ENCODE measurements at places on chromosomes 4 and X.
A peak's percentile ranks its signal among the peaks of the same experiment; 100 is the strongest.

DNA sequence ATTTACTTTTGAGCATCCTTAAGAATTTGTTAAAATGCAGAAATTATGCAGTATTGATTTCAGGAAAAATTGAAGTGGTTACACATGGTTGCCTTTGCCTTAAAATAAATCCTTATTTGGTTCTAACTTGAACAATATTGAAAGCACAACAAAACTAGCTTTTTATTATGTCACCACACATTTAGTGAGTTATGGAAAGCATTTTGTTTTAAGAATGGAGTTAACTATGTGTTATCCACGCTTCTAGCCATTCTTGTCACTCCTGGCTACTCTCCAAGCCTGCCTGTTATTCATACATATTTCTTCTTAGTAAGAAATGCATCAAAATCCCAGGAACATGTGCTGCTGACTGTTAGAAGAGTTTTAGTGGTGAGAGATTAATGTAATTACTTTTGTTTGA is 73.9 kb downstream of the FAT4 start:
- DNase-seq: no peak

DNA sequence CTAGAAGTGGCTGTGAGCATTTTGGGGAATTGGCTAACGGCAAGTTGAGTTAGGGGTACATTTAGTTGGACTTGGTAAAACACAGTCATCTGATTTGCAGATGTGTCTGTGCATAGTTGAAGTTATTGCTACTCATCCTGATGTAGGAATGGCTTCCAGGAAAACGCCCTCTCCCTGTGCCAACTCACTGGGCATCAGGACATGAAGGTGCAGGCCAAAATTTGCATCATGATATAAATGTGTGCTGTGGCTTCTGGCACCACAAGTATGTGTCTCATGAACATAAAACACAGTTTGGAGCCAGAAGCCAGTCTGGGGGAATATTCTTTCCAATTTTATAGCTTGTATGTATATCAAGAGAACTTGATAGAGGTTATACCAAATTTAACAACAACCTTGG is 54.2 kb upstream of the CBR4 start:
- DNase-seq: no peak

DNA sequence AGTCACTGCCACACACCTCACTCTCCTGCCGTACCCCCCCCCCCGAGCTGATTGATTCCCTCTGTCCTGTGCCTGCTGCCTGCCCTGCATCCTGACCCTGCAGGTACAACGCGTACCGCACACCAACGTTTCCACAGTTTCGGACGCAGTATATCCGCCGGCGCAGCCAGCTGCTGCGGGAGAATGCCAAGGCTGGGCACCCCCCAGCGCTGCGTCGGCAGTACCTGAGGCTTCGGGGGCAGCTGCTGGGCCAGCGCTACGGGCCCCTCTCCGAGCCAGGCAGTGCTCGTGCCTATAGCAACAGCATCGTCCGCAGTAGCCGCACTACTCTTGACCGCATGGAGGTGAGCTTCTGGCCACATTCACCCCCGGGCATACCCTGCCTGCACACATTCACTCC is 1.3 kb downstream of the WDR13 start:
- DNase-seq: no peak

- DNase-seq: no peak
Measured at GRCh38 chrX:119783026-119783425, 8.4 kb downstream of the RPL39 start.

DNA sequence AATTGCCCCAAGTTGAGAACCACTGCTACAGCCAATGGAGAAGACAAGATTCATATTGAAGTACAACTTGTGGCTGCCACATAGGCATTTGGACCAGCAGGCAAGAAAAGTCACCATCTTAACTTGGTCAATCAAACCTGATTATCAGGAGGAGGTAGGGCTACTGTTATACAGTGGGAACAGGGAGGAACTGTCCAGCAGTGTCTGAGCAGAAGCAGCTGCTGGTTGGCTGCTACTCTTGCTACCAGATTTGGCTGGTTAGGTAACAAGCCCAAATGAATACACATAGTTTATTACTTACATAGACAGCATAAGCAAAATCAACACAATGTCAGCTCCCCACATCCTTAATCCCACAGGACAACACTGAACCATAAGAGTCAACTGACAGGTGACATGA is 39.4 kb downstream of the ATP1B4 start:
- DNase-seq: no peak

- DNase-seq: no peak
Measured at GRCh38 chr4:11469650-11470437, 41.1 kb upstream of the HS3ST1 start.

GRCh38 chr4:73836373-73837279 is at the start of gene CXCL6:
TSS of gene CXCL6 (plus strand) at chr4:73836678. CDS start at chr4:73836751, 73 bp downstream.
- no peak for DNase-seq

DNA sequence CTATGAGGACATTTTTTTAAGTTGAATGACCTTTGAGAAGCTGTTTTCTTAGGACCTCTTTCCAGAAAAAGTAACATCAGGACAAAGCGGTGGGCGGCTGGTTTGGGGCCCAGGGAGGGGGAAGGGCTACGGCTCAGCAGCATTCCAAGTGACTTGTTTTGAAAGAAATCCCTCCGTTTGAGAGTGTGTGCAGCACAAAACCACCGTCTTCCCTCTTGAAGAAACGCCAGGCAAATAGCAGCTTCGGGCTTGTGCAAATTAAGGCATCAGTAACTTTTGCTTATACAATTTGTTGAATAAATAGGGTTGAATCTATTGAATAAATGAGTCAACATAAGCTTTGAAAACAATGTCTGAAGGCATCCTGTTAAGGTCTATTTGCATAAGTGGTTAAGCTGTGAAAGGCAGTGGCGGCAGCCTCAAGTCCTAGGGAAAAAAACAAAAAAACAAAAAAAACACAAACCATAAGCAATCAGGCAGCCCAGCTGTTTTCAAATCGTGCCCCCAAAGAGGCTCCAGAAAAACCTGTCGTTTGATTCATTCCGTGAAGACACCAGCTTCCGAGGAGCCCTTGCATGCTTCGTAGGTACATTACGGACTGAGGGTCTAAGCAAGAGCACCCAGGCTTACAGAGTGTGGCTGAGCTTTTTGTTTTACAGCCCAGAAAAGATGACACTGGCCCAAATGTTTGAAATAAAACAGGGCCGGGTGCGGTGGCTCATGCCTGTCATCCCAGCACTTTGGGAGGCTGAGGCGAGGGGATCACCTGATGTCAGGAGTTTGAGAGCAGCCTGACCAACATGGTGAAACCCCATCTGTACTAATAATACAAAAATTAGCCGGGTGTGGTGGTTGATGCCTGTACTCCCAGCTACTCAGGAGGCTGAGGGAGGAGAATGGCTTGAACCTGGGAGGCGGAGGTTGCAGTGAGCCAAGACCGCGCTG is 103.7 kb downstream of the CRLF2 start:
- DNase-seq: no peak

GRCh38 chrX:142186103-142186502 is 19.0 kb downstream of the MAGEC2 start:
- DNase-seq: no peak

GRCh38 chr4:77007358-77008230 is 58.0 kb downstream of the SEPTIN11 start:
- peak; percentile 47 for DNase-seq

DNA sequence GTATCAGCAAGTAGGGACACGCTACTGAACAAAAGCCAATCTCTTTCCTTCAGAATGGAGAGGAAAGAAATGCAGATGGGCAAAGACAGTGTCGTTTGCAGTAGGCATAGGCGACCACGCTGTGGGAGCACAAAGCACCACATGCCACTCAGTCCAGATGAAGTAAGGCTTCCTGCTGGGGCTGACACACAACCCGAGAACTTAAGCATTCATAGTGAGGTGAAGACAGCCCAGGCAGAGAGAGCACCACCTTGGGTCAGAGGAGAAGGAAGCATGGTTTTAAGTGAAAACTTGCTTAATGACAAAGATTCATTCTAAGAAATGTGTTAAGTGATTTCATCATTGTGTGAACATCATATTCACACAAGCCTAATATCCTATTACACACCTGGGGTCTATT is 238.8 kb downstream of the MGST2 start:
- no peak for DNase-seq

GRCh38 chrX:120749141-120749846 is 119.4 kb upstream of the C1GALT1C1 start:
- DNase-seq: no peak

DNA sequence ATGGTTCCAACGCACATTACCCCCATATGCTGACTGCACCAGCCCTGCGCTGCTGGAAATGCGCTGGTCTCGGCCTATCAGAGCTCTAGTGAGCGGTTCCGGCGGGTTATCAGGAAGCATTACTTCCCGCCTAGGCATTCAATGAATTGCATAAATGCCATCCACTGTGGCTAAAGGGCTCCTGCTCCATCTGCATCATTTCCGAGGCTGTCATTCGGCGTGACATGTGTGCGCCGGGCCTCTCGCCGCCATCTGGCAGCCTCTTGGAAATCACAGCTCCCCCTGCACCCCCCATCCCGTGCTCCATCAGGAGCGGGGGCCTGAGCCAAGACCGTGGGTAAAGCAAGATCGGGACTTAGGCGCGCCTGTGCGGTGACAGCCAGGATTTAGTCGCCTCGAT is 64.4 kb downstream of the SEPSECS start:
- DNase-seq: no peak

DNA sequence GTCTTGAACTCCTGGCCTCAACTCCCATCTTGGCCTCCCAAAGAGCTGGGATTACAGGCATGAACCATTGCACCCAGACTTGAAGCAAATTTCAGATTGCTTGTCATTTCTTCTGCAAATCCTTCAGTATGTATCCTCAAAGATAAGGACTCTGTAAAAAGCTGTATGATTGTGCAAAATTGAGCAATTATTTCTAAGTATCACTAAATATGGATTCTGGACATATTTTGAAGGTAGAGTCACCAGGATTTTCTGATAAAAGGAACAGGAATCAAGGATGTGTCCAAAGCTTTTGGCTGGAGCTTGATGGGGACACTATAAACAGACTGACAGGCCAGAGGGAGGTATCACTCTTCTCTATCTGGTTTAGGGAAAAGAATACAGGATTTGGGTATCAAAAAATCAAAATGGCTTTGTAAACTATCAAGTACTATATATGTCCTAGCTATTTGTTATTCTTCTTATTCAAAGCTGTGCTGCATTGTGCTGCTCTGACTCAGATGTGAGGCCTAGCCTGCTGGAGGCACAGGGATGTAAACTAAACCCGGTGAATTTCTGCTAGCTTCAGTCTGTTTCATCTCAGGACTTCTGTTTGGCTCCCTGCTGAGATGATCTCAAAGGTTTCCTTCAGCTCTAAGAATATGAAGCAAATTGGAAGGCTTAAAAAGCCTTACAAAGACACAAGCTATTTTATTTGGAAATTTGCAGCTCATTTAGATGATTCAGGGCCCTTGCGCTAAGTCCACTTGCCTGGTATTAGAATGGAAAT is 8.3 kb downstream of the RPS4X start:
- DNase-seq: no peak

- peak; percentile 78 for DNase-seq
Measured at GRCh38 chr4:185203486-185204237, at the start of gene CFAP97. TSS of gene CFAP97 (minus strand) at chr4:185204000. CDS start at chr4:185191196, 12,804 bp downstream.

DNA sequence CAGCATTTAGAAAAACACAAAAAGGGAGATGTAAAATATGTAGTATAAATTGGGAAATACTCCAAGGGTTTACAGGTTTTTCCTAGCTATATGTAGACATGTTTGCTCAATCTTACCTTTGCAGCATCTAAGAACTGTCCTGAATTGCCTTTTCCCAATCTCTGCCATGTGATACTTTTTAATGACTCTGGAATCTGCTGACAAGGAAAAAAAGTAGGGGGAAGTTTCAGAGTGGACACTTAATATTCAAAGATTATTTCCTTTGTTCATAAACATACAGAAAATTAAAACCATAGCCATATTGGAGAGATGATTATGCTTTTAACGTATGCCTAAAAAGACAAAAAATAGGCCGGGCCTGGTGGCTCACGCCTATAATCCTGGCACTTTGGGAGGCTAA is 41.4 kb downstream of the ABCB7 start:
- DNase-seq: no peak

DNA sequence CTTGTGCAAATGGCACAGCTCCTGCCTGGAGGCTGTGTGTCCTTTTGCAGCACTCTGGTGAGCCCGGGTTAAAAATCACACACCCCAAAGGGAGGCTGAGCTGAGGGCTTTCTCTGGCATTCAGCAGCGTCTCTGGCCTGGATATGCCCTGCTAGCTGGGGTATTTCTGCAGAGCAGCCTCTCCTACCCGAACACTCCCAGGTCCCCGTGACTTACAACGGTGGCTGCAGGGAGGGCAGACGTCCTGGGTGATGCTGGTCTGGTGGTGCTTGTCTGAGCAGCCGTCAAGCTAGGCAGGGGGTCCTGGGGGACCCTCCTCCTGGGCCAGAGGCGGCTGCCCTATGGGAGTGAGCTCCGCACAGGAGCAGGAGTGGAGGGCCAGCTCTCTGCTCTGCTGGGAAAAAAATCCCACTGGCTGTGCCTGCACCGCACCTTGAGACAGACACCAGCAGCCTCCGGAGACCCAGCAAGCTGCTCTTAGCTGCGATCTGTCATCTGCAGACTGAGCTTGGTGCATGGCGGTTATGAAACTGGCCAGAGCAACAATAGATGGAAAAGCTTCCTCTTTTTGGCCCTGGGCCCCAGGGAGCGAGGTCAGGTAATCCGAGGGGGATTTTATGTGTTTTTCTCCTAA is 41.3 kb upstream of the ASMTL start:
- DNase-seq: no peak

DNA sequence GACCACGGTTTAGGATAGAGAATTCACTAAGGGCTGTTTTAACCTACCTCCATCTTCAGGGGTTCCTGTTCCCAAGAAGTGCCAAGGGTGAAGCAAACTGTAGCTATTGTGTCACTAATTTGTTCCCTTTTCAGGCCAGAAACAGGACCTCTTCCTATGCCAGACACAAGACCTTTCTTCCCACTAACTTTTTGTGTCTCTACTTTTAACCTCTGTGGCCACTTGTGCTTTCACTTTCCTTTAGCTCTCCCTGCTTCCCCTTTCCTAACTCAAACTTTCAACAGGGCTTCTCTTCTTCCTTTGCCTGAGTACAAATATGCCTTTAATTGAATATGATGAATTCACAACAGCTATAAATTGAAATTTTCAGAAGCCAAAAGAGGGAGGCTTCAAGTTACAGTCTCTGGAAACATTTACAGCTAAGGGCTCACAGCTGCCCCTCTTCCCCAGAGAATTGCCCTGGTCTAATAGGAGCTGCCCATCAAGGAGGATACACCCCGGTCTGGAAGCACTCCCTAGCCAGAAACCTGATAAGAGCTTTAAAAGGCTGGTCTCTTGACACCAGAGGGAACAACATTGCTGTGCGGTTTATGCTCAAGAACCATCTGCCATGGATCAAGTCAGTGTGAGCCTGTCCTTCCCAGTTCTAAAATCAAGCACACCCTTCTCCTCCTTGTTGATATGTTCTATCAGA is 61.7 kb upstream of the PLS3 start:
- DNase-seq: no peak

GRCh38 chrX:111728096-111728495 is 47.1 kb downstream of the ALG13 start:
- no peak for DNase-seq

- DNase-seq: no peak
Measured at GRCh38 chr4:78688366-78688765, 87.8 kb upstream of the BMP2K start.

- no peak for DNase-seq
Measured at GRCh38 chr4:179361978-179362486, 1919.8 kb upstream of the AGA start.

Data from activated CD4-positive, alpha-beta T cell treated with anti-CD3 and anti-CD28 coated beads, Interleukin-2, amount 50 U/mL, for 16 hours (primary cell).